ENCODE measurements at places on chromosomes 16 and 17.

DNA sequence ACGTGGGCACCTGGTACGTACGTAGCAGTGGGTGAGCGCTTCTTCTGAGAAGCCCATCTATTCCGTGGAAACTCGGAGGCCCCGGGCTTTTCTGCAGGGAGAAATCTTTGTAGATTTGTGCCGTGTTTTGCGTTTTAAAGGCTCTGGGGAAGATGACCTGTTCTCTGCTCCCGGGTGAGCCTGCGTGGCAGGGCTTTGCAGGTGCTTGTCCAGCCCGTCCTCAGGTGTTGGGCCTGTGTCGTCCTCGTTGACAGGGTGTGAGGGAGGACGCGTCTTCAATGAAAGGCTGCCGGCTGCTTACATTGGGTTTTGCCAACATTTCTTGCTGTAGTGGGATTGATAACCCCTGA is 87.5 kb upstream of the ZNF750 start:
- DNase-seq, result no peak

- DNase-seq, result no peak
Measured at GRCh38 chr17:3727041-3727440, 3.3 kb downstream of the HASPIN start.

- DNase-seq, result no peak
Measured at GRCh38 chr16:883340-883739, 82.8 kb upstream of the GNG13 start.

- DNase-seq, result no peak
Measured at GRCh38 chr17:73566905-73567782, 77.1 kb downstream of the SDK2 start.

GRCh38 chr16:175011-175949 is 1.2 kb upstream of the HBA1 start:
- no peak for DNase-seq

DNA sequence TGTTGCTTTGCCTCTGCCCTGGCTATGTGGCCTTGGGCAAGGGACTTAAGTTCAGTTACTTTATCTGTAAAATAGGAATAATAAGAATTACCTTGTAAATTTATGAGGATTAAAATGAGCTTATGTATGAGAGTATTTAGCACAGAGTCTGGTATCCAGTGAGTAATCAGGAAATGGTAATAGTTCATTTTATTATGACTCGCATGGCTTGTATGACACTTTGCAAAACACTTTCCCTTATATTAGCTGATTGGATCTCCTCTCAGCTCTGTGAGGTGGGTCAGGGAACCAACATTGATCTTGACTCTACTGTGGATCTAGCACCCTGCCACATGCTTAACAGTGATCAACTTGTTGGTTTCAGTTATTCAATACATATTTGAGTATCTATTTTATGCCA is 8.3 kb upstream of the CDH3 start:
- DNase-seq, result no peak

DNA sequence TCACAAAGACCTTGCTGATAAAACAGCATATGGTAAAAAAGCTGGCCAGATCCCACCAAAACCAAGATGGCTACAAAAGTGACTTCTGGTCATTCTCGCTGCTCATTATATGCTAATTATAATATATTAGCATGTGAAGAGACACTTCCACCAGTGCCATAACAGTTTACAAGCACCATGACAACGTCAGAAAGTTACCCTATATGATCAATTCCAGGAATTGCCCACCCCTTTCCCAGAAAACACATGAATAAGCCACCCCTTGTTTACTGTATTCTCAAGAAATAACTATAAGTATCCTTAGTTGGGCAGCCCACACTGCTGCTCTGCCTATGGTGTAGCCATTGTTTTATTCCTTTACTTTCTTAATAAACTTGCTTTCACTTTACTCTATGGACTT is 44.6 kb upstream of the IRX5 start:
- no peak for DNase-seq

DNA sequence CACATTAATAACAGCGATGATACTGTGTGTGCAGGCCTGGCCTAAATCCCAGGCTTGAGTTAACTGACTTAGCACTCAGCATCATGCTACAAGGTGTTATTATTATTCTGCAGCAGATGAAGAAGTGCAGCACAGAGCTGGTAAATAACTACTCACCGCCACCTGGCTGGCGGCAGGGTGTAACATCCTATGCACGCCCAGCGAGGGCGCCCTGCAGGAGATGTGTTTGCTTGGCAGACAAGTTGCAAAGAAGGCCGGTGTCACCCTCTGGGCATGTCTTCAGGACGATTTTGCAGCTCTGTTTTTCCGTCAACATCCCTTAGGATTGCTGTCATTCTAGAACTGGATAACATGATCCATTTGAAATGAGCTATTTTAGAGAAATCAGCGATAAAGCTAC is 30.1 kb downstream of the DNAH9 start:
- no peak for DNase-seq

- no peak for DNase-seq
Measured at GRCh38 chr17:65690626-65691310, 129.3 kb upstream of the AXIN2 start.

DNA sequence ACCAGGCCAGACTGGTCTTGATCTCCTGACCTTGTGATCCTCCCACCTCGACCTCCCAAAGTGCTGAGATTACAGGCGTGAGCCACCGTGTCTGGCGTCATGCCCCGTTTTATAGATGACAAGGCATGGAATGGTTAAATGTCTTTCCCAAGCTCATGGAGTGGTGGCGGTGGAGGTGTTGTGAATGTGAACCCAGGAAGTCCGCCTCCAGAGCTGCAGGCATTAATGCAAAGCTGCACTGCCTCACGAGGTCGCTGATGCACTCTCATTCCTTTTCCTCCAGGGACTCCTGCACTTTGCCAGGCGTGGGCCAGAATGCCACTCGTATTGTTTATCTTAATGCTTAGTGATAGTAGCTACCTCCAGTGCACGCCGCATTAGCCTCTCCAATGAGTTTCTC is 149.6 kb downstream of the WWOX start:
- DNase-seq, result no peak

GRCh38 chr16:67862623-67863583 is 9.9 kb upstream of the EDC4 start:
- DNase-seq, result peak; percentile 13

GRCh38 chr17:67534941-67535340 is 157.9 kb downstream of the PITPNC1 start:
- no peak for DNase-seq

DNA sequence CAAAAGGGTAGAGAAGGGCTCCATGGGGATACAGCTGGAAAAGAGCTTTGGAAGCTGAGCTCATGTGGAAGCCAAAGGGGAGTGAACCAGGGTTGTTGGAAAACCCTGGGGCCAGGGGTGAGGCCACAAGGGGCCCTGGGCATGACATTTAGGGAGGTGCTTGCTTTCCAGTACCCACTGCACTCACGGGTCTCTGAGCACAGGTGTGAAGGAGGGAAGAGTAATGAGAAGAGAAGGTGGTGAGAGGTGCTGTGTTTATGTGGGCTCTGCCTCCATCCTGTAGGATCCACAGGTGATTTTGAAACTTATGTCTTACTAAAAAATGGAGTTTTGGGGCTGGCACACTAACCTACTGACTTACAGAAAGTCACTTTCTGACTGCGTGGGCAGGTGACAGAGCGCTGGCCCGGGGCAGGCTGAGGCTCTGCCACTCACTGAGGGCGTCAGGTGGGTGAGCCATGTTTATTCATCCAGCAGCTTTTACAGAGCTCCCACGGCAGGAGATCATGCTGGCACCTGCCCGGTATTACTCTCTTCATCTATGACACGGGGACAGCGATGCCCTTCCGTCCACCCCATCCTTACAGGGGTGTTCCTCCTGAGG is 18.9 kb downstream of the KSR1 start:
- no peak for DNase-seq

GRCh38 chr17:55496094-55496881 is 15.0 kb downstream of the SMIM36 start:
- peak; percentile 41 for DNase-seq

DNA sequence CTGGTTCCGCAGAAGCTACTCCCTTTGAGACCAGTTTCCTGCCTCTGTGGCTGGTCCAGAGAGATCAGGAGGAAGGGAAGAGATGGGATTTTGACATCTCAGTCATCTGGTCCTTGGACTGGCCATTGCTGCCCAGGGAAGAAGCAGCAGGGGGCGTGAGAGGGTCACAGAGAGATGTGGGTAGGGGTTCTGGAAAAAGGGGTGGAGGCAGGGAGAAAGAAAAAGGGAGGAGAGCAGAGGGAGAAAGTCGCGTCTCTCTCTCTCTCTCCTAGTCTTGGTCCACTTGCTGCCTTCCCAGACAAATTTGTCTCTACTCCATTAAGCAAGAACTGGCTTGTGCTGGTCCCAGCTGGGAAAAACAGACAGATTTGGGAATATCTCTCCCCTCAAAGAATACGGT is 4.4 kb downstream of the SHBG start:
- peak; percentile 32 for DNase-seq

- no peak for DNase-seq
Measured at GRCh38 chr16:88960516-88960915, 16.5 kb downstream of the CBFA2T3 start.

DNA sequence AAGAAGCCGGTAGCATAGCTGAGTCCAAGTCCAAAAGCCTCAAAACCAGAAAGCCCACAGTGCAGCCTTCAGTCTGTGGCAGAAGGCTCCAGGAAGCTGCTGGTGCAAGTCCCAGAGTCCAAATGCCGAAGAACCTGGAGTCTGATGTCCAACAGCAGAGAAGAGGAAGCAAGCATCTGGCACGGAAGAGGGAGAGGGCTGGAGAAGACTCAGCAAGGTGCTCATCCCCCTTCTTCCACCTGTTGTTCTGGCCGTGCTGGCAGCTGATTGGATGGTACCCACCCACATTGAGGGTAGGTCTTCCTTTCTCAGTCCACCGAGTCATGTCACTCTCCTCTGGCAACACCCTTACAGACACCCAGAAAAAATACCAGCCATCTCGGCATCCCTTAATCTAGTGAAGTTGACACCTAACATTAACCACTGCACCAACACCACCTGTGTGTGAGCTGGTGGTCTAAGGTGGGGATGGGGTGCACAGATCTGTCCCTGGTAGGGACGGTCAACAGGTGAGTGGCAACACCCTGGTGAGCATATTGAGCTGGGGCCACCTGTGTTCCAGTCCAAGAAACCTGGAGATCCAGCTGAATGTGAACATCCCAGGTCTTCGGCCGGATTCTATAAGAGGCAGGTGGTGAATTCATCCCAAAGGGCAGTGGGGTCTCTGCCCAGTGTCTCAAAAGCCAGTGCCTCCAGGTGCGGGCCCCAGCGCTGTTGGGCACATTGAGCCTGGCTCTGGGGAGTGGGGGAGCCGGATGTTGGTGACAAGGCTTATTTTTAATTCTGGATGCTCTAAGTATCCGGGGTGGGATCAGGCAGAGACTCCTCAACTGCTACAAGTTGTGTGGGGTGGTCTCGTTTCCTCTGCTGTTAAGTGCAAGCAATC is 9.8 kb downstream of the MIEF2 start:
- no peak for DNase-seq

GRCh38 chr16:569445-570254 is at the start of gene PIGQ:
Gene PIGQ, plus strand, starts transcription at chr16:569968. Its CDS starts 4,107 bp downstream, at chr16:574075.
- peak; percentile 58 for DNase-seq

DNA sequence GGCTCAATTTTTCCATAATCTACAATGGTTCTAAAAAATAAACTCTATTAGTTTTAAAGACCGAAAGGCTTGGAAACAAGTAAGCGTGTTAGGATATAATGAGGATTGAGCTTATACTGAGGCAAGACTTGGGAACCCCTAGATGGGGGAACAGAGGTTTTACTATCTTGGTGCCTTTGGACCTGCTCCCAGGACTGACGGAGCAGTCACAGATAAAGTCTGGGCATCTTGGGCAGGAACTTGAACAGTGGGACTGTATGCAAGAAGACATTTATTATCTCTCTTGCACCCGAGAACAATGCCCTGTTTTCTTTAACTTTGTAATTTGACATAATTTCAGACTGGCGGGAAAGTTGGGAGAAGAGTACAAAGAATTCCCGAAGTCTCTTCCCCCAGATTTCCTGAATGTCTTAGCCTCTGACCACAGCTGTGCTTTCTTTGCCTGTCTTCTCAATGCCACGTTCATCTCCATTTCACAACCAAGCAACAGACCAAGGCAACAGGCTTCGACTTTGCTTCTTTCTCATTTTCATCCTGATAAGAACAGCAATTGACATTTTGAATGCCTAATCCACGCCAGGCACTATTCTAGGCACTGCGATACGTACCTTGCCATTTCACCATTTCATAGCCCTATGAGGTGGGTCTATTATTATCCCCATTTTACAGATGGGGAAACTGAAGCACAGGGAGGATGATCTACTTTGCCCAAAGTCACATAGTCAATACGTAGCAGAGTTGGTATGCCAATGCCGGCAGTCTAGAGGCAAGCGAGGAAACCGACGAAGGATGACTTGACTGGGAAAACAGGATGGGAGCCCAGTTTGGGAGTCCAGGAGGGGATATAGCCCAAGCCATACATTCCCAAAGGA is 3.0 kb upstream of the IL4R start:
- DNase-seq, result no peak

- DNase-seq, result peak; percentile 37
Measured at GRCh38 chr16:72991211-72991610, 56.7 kb downstream of the ZFHX3 start.

GRCh38 chr17:12667299-12667958 is 1.7 kb downstream of the MYOCD start:
- DNase-seq, result peak; percentile 79

- DNase-seq, result no peak
Measured at GRCh38 chr17:80386341-80386740, 28.6 kb upstream of the ENDOV start.

DNA sequence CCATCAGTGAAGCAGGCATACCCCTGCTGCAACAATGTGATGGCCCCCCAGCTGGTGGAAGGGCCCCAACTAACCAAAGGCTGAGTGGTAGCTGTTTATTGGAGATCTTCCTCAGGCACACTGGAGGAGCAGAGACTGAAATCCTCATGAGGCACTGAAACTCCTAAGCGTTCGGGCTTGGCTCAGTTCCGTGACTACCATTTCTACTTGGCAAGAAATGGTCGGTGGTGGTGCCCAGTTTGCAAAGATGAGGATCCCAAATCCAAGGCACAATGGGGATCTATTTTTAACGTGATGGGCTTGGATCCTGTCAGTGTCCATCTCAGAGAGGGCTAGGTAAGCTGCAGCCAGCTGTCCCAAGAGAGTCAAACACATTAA is 82.8 kb downstream of the TNFRSF13B start:
- DNase-seq, result no peak

- DNase-seq, result no peak
Measured at GRCh38 chr17:40382251-40382650, 17.7 kb upstream of the GJD3 start.

DNA sequence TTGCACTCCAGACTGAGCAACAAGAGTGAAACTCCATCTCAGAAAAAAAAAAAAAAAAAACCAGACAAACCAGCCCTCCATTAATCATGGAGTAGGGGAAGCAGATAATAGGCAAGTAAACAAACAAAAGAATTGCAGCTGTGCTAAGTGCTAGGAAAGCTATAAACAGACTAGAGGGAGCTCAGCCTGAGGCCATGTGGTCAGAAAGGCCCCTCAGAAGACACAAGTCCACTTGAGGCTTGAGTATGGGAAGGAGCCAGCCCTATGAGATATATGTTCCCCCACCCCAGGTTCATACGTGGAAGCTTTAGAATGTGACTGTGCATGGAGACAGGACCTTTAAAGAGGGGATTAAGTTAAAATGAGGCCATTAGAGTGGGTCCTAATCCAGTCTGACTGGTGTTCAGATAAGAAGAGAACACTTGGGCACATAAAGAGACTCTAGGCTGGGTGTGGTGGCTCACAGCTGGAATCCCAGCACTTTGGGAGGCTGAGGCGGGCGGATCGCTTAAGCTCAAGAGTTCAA is 132.6 kb upstream of the NOL11 start:
- DNase-seq, result no peak
